Mesothelial cell of epicardium (in vitro differentiated cells): ENCODE measurements at places on chromosomes 1 and 21. TPM values are rescaled to one million over a fixed set of nuclear protein-coding genes. Genes with fewer than 3 reads are reported as not detected.

Gene FALEC
- total RNA-seq = 1.2 to 1.9 TPM (median 1.7 TPM) in 3 replicates

Gene PPM1J
- total RNA-seq = 4.3 to 4.7 TPM (median 4.4 TPM) in 3 replicates

Gene SMIM11
- 8.4 to 16.9 TPM (median 8.4 TPM) in 3 replicates for total RNA-seq

Gene RCAN3
- 9.5 to 14.7 TPM (median 11.8 TPM) in 3 replicates for total RNA-seq

Gene AKR7A3
- 2.5 to 3.1 TPM (median 2.8 TPM) in 3 replicates for total RNA-seq

Gene SLC1A7
- 0.09 TPM in 1 of 3 replicates, not detected in the others for total RNA-seq

Gene VTCN1
- total RNA-seq = 27.6 to 28.3 TPM (median 27.9 TPM) in 3 replicates

Gene UQCRHL
- 2.8 to 3.5 TPM (median 3.0 TPM) in 3 replicates for total RNA-seq

Gene SV2A
- 19.1 to 20.3 TPM (median 19.6 TPM) in 3 replicates for total RNA-seq

Gene SLC6A9
- 28.4 to 30.9 TPM (median 29.5 TPM) in 3 replicates for total RNA-seq

Gene CRYAA
- not detected in 3 replicates for total RNA-seq

Gene LHX8
- total RNA-seq = 0.20 to 0.36 TPM (median 0.20 TPM) in 3 replicates

Gene FMN2
- 0.23 to 0.54 TPM (median 0.33 TPM) in 3 replicates for total RNA-seq

Gene KCNE2
- total RNA-seq = 0.82 to 1.4 TPM (median 0.92 TPM) in 3 replicates

Gene SLC22A15
- total RNA-seq = 9.7 to 10.1 TPM (median 9.9 TPM) in 3 replicates

Gene S100A16
- 22.1 to 24.8 TPM (median 22.4 TPM) in 3 replicates for total RNA-seq

Gene MYBPH
- total RNA-seq = not detected in 3 replicates

Gene FAM163A
- total RNA-seq = 10.1 to 10.2 TPM (median 10.1 TPM) in 3 replicates

Gene KLHL12
- total RNA-seq = 26.5 to 31.0 TPM (median 27.8 TPM) in 3 replicates

DNA sequence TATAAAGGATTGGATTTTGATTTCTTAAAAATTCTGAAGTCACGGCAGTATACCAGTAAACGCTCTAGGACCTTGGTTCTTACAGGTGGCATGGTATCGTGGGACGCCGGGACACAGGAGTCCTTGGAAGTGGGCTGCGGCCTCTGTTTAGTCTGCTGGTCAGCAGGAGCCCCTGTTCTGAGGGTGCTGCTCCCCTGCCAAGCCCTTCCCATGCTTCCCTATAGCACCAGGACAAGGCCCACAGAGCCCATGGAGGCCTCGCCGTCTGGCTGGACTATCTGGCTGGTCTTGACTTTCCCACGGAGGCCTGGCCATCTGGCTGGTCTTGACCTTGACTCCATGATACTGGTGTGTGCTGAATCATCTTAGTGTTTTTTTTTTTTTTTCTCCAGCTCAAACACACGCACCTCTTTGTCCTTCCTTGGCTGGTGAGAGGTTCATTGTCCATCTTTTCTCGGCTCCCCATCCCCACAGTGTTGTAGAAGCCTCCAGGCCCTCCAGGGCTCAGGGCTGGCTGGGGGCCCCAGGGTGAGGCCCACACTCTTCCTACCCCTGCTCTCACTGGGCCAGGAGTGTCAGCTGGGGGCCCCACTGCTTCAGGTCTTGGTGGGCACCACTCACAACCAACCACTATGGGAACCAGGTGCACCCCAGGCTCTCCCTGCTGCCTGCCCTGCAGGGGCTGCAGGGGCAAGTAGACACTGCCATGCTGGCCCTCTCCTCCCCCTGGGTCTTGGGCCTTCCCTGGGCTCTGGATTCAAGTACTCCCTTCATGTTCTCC is 16.5 kb upstream of the TTC34 start:
- H3K27ac ChIP-seq = no peak overlapping the region
- no peaks in the 10 kb centered on the region for H3K4me1 ChIP-seq
- no peaks in the 10 kb centered on the region for H3K27me3 ChIP-seq
- DNase-seq = no peak
- no peak overlapping the region for H3K4me3 ChIP-seq

GRCh38 chr1:155184835-155185782 is 11.5 kb downstream of the TRIM46 start:
- peaks cover 3% of the 10 kb centered on the region for H3K4me1 ChIP-seq
- no peaks in the 10 kb centered on the region for H3K27me3 ChIP-seq
- no peak overlapping the region for H3K27ac ChIP-seq
- no peaks in the 10 kb centered on the region for H3K36me3 ChIP-seq
- DNase-seq = no peak

GRCh38 chr21:17679002-17679600 is 66.4 kb upstream of the BTG3 start:
- peaks cover 30% of the 10 kb centered on the region for H3K4me1 ChIP-seq
- H3K4me3 ChIP-seq = no peak overlapping the region
- no peaks in the 10 kb centered on the region for H3K36me3 ChIP-seq
- no peak overlapping the region for H3K27ac ChIP-seq

DNA sequence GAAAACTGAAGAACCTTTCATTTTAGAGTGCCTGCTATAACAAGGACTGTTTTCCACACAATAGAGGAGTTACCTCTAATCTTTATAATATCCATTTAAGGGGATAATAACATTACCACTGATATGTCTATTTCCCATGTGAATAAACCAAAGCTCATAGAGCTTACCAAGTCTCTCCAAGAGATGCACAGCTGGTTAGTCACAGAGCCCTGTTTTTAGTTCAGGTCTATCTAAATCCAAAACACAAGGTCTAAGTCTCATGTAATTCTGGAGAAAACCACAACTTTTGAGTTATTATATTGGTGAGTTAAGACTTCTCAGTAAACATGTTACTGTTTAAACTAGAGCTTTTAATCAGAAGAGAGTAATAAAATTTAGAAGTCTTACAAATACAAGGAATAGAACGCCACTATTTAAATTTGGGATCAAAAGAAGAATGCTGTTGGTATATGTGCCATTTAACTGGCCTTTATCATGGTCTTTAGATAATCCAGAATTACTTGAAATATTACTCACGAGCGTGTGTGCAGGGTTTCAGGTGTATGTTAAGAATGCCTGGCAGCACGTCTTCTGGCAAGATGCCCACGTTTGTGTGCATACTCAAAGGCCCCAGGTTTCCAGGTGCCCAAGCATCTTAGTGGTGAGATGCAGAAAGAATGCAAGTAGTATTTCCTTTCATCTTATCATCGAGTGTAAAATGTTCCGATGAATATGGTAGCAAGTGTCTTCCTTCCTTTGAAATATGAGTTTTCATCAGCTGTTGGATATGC is 190.6 kb downstream of the FMN2 start:
- H3K36me3 ChIP-seq = no peaks in the 10 kb centered on the region
- H3K27ac ChIP-seq = no peak overlapping the region
- peaks cover 12% of the 10 kb centered on the region for H3K27me3 ChIP-seq
- no peak for DNase-seq
- no peaks in the 10 kb centered on the region for H3K4me1 ChIP-seq

GRCh38 chr1:186894415-186894814 is 65.7 kb downstream of the PLA2G4A start:
- no peaks in the 10 kb centered on the region for H3K27me3 ChIP-seq
- peaks cover 13% of the 10 kb centered on the region for H3K4me1 ChIP-seq
- H3K4me3 ChIP-seq = no peak overlapping the region

GRCh38 chr1:167301355-167301754 is 80.7 kb downstream of the POU2F1 start:
- no peak overlapping the region for H3K27ac ChIP-seq
- no peaks in the 10 kb centered on the region for H3K27me3 ChIP-seq
- no peak for DNase-seq

DNA sequence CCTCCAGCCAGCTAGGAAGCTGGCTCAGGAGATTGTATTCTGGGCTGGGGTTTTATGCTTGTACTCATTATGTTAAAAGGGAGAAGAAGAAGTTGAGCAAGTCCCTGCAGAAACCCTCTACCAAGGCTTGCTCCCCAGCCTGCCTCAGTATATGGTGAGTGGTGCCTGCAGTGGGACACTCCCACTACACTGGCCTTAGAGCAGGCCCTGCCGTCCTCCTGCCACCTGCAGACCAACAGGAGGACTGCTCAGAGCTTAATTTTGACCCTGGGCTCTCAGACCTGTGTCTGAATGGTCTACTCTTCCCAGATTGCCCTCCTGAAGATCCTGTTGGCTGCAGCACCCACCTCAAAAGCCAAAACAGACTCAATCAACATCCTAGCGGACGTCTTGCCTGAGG is 13.0 kb downstream of the STRIP1 start:
- peaks cover 58% of the 10 kb centered on the region for H3K36me3 ChIP-seq
- H3K27me3 ChIP-seq = no peaks in the 10 kb centered on the region
- H3K27ac ChIP-seq = no peak overlapping the region
- no peak for DNase-seq
- no peak overlapping the region for H3K4me3 ChIP-seq
- peaks cover 15% of the 10 kb centered on the region for H3K4me1 ChIP-seq

DNA sequence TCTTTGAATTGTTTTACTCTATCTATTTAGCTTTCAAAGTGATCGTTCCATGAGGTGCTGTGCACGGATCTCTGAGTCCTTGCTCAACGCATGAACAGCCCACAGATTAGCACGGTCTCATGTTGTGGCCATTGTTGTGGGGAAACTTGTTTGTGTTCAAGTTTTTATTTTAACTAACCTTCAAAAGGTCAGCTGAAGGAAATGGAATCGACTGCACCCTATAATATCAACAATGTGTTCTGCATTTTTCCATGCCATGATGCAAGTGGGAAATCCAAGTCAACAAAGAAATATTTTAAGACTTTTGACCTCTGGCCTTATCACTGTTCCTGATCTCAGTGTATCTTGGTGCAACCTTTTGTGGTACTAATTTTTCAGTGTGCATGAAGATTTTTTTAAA is 6.1 kb downstream of the SH2D1B start:
- peaks cover 5% of the 10 kb centered on the region for H3K4me1 ChIP-seq
- peaks cover 2% of the 10 kb centered on the region for H3K27me3 ChIP-seq
- H3K27ac ChIP-seq = no peak overlapping the region

- DNase-seq = no peak
- H3K4me1 ChIP-seq = peaks cover 22% of the 10 kb centered on the region
- H3K4me3 ChIP-seq = no peak overlapping the region
These were observed 119.0 kb downstream of the ROR1 start for GRCh38 chr1:63892632-63893395.

DNA sequence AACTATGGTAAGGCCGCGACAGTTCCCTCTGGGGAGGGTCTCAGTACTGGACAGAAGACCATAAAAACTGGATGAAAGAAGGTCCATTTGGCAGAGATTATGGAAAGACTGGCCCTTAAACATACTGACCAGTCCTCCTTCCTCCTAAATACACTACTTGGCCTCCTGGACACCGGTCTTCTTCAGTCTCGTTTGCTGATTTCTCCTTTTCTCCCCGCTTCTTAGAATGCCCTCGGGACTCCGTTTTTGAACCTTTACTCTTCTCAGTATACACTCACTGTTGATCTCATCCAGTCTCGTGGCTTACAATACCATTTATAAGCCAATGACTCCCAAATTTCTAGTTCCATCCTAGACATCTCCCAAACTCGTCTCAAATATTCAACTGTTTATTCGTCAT is 694 bp upstream of the MRPL9 start:
- H3K27ac ChIP-seq = peak overlapping the region; percentile 91
- no peaks in the 10 kb centered on the region for H3K27me3 ChIP-seq
- no peak for DNase-seq
- peaks cover 23% of the 10 kb centered on the region for H3K36me3 ChIP-seq
- H3K4me1 ChIP-seq = peaks cover 21% of the 10 kb centered on the region

- DNase-seq = peak; percentile 73
- H3K4me3 ChIP-seq = peak overlapping the region; percentile 41
- H3K36me3 ChIP-seq = no peaks in the 10 kb centered on the region
- H3K27ac ChIP-seq = peak overlapping the region; percentile 95
These were observed 28.8 kb downstream of the AHDC1 start for GRCh38 chr1:27574871-27575831.

- H3K27ac ChIP-seq = peak overlapping the region; percentile 71
- H3K4me1 ChIP-seq = peaks cover 34% of the 10 kb centered on the region
- H3K27me3 ChIP-seq = no peaks in the 10 kb centered on the region
- H3K36me3 ChIP-seq = no peaks in the 10 kb centered on the region
These were observed 26.0 kb upstream of the PLEKHG5 start for GRCh38 chr1:6517435-6517851.

GRCh38 chr1:67604778-67605177 is 80.2 kb upstream of the GADD45A start:
- H3K27me3 ChIP-seq = no peaks in the 10 kb centered on the region
- H3K4me3 ChIP-seq = no peak overlapping the region
- DNase-seq = no peak
- H3K4me1 ChIP-seq = peaks cover 17% of the 10 kb centered on the region
- no peak overlapping the region for H3K27ac ChIP-seq

DNA sequence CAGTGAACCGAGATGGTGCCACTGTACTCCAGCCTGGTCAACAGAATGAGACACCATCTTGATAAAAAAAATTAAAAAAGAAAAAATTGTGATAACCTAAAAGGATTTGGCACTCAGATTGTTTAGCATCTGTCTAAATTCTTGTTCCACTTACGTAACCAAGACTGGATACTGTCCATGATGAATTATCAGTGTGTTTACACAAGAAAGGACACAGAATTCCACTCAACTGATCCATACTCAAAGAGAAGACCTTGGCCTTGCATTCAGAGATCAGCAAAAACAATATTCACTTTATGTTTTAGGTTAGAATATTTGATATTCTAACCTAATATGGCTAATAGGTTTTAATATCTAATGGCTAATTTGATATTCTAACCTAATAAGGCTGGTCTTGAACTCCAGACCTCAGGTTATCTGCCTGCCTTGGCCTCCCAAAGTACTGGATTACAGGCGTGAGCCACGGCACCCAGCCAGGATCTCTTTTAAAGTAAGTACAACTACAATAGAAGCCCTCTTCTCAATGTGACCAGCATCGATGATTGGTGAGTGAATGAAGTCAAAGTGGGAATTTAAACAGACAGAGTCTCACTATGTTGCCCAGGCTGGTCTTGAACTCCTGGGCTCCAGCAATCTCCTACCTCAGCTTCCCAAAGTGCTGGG is 43.1 kb upstream of the COX20 start:
- no peak overlapping the region for H3K27ac ChIP-seq
- no peaks in the 10 kb centered on the region for H3K27me3 ChIP-seq
- no peaks in the 10 kb centered on the region for H3K4me1 ChIP-seq
- H3K36me3 ChIP-seq = no peaks in the 10 kb centered on the region
- DNase-seq = no peak
- H3K4me3 ChIP-seq = no peak overlapping the region

DNA sequence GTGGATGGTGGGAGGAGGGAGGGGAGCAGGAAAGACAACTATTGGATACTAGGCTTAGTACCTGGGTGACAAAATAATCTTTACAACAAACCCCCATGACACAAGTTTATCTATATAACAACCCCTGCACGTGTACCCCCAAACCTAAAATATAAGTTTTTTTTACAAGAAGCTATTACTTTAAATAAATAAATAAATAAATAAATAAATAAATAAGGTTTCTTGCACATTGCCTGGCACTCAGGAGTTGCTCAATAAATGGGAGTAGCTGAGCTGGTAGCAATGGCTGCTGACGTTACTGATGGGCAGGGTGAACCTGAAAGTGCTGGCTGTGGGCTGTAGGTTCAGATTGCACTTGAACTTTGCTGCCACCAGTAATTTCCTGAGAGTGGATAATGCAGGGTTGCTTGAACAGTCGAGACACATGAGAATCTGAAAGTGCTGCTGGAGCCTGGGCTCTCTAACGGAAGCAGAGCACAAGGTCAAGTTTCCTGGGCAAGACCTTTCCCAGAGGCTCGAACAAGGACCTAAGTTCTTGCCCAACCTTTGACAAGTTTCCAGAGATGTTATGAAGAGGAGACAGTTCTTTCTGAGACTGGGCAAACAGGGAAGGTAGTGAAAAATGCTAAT is 14.8 kb upstream of the KCNE2 start:
- peaks cover 2% of the 10 kb centered on the region for H3K36me3 ChIP-seq
- no peaks in the 10 kb centered on the region for H3K27me3 ChIP-seq
- DNase-seq = no peak
- no peak overlapping the region for H3K4me3 ChIP-seq
- H3K4me1 ChIP-seq = peaks cover 12% of the 10 kb centered on the region
